Stimulated activated CD4-positive, alpha-beta T cell treated with anti-CD3 and anti-CD28 coated beads, Interleukin-2, amount 100 ng/mL, for 4 hours (primary cell): ENCODE measurements at places on chromosomes 5 and 9.

DNA sequence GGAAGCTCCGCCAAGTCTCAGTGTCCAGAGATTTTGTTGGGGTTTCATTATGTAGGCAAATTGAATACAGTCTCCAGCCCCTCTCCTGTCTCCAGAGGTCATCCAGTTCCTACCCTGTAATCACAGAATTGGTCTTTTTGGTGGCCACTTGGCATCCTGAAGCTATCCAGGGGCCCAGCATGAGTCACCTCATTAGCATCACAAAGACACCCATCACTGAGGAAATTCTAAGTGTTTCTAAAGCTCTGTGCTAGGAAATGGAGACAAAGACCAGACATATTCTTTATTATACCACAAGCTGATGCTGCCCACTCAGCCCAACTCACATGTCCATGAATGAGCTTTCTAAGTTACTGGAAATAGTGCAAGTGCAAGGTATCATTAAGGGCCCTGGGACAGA is 229.9 kb downstream of the DOCK8 start:
- no peak for DNase-seq

DNA sequence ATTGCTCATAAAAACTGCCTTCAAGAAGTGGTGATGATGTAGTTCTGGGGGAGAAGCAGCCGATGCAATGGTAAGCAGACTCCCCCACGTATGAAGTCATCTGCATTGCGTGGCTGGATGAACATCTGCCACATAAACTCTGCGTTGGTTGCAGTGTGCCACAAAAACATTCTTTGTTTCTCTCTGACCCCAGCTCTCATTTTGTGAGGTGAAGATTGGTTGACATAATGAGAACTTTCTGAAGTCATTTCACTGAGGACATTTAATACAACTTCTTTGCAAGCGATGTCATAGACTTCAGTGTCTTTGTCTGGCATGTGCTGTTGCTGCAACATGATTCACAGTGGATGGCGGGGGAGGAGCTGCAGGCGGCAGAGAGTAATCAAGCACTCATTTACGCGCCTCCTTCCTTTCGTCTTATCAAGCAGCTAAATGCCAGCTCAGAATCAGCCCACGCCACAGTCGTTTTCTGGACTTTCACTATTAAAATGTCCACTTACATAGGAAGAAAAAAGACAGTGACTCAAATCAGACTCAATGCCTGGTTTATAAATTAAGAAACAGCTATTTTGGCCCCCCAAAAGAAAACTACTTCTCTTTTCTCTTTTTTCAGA is 91.5 kb upstream of the NFIL3 start:
- no peak for DNase-seq

DNA sequence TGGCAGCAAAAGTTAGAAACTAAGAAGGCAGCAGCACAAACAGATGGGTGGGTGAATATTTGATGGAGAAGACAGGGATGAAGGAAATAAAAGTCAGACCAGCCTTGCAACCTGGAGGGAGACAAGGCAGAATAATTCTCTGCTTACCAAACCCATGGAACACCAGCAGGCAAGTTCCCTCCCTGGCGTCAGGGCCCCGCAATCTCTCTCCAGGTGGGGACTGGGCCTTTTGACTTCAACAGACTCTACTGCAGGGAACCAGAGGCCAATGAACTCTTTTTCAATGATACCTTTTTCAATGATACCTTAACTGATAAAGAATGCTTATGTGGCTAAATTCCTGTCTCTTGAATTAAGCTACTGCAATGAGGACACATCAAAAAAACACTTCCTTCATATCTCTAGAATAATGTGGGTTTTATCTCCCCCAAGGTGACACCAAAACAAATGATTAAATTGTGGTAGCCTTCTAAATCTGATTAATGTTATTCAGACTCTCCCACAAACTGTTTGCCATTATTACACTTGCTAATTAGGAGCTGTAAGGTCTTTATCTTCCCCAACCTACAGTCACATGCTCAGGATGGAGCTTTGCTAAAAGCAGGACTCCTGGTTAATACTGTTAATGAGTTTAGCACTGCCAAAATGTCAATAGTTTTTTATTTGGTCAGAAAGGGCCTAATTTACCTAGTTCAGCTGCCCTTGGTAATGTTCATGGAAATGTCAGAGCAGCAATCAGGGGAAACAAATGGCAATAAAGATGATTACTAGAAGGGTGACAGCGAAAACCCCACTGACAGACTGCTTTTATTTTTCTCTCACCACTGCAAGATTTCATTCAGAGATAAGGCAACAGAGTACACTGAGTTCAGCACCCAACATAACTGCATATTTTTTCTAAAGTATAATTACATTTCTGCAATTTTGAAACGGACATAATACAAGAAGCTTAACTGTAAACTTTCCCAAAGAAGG is 165.5 kb downstream of the TSSK1B start:
- DNase-seq, result no peak

DNA sequence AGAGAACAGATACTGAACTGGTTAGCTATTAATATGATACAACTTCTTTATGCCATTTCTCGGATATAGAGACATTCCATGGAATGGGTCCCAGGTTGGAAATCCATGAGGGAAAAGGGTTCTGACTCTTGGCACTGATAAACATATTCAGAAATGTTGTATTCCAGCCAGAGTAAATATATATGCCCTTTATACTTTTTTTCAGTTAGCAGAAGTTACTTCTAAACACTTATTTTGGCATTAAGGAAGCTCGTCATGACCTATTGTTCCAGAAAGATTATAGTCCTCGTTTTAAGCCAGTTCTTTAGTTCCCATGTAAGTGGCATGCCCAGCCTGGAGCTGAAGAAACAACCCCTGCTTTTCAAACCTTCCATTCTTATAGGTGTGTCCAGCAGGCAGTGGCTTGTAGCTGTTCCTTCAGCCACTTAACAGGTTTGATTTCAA is 181.6 kb downstream of the CD180 start:
- DNase-seq, result no peak
